NCI-H2081 (cell line): ENCODE measurements at places on chromosomes 3 and 15.

- peak; percentile 71 for DNase-seq
Measured at GRCh38 chr15:58227706-58228543, 89.7 kb downstream of the AQP9 start.

GRCh38 chr3:54909191-54909590 is 18.7 kb downstream of the LRTM1 start:
- no peak for DNase-seq

DNA sequence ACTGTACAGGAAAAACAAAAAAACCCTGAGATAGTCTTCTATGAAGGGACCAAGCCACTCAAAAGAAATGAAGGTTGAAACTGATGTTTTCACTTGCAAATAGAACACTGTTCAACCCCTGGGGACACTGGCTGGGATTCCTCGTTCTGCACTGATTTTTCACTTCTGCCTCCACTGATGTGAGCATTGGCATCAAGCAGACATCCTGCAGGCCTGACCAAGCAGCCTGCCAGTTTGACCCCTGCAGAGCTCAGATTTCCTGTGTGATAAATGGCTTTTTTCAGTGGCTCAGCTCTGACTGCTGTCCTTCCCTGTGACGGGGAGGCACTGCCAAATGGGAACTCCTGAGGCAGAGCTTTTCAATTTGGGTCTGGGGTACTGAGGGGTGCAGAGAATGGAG is 50.0 kb downstream of the RASGRP1 start:
- DNase-seq: peak; percentile 28

- DNase-seq: no peak
Measured at GRCh38 chr3:43411429-43411828, 125.1 kb downstream of the SNRK start.

DNA sequence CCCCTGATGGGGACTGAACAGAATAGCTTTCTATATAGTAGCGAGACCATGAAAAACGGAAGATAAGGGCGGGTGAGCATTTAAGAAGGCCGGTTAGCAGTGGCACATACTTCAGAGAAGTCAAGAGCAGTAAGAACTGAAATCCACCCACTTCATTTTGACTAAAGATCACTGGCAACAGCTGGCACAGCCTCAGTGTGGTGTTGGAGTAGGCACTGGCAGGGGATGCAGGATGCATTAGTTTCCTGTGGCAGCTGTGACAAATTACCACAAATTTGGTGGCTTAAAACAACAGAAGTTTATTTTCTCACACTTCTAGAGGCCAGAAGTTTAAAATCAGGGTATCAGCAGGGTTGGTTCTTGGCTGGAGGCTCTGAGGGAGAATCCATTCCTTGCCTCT is 176.5 kb downstream of the ADAMTSL3 start:
- DNase-seq: no peak

GRCh38 chr15:71114887-71115566 is at the start of gene THSD4:
THSD4 (plus strand) TSS chr15:71115471.
- peak; percentile 53 for DNase-seq

GRCh38 chr3:160677459-160677881 is 510 bp downstream of the ARL14 start:
- DNase-seq: no peak

DNA sequence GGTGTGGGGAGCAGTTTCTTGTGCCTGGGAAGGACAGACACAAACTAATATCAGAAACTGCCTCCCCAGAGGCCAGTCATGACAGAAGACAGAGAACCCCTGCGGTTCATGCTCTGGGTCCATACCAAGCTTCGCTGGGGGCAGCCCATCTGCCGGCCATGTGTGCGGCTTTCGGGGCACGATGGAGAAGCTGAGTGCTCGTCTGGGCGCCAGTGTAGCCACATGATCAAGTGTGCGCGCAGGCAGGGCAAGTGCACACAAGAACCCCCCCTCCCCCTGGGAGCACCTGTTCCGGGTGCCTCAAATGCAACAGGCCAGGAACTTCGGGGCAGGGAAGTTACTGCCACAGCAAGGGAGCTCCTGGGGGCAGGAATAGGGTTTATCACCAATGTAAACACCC is 1.8 kb downstream of the ADAMTS17 start:
- DNase-seq: no peak

DNA sequence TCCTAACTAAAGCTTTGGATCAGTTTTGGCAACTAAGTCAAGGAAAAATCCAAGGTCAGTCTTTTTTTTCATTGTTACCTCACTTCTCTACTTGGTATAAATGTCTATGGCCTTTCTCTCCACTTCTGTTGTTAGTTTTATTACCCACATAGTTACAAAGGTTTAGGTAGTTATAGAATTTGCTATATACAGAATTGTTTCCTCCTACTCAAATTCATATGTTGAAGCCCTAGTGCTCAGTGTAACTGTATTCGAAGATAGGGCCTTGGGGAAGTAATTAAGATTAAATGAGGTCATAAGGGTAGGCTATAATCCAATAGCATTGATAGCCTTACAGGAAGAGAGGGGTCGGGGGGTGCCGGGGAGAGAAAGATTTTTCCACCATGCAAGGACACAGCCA is 19.7 kb upstream of the STIMATE start:
- no peak for DNase-seq

GRCh38 chr15:38461066-38461833 is 7.3 kb downstream of the FAM98B start:
- no peak for DNase-seq

DNA sequence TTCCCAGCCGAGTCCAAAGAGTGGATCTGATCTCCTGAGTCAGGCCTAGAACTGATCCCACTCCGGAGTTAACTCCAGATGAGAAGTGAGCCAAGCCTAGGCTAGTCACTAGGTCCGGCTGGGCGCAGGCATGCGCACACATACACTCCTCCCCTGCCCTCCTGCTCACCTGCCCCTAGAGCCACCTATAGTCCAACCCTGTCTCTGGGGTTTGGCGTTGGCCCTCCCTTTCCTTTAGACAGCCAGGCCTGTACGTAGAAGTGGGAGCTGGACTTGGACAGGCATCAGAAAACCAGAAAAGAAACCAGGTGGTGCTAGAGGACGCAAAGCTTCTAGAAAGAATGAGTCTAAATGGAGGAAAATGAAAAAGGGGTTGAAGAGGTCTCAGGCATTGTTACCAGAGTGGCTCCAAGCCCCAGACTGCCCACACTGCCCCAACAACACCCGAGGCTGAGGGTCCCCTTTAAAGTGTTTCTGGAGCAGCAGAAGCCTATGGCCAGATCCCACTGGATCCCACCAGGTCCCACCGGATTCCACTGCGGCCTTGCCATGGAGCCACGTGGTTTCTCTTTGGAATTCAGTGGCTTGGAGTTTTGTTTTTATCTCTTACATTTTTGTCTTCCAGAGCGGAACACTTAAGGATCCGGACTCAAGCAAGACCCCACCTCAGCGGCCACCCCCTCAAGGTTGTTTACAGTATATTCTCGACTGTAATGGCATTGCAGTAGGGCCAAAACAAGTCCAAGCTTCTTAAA is 24.2 kb upstream of the TIMP4 start:
- DNase-seq: no peak

GRCh38 chr15:70047386-70048197 is 50.1 kb downstream of the TLE3 start:
- no peak for DNase-seq

DNA sequence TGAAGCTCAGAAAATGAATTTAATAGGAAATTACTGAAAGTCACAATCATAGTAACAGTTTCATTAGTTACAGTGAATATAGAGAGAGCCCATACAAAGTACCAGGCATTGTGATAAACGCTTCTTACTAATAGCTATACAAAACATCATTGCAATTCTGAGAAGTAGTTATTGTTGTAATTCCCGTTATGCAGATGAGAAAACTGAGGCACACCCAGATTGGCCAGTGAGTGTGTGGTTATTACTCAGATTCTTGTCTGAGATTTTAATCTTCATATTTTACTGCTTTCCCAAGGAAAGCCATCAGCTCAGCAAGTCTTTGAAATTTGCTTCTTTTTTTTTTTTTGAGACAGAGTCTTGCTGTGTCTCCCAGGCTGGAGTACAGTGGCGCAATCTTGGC is 14.3 kb downstream of the FLNB start:
- no peak for DNase-seq

DNA sequence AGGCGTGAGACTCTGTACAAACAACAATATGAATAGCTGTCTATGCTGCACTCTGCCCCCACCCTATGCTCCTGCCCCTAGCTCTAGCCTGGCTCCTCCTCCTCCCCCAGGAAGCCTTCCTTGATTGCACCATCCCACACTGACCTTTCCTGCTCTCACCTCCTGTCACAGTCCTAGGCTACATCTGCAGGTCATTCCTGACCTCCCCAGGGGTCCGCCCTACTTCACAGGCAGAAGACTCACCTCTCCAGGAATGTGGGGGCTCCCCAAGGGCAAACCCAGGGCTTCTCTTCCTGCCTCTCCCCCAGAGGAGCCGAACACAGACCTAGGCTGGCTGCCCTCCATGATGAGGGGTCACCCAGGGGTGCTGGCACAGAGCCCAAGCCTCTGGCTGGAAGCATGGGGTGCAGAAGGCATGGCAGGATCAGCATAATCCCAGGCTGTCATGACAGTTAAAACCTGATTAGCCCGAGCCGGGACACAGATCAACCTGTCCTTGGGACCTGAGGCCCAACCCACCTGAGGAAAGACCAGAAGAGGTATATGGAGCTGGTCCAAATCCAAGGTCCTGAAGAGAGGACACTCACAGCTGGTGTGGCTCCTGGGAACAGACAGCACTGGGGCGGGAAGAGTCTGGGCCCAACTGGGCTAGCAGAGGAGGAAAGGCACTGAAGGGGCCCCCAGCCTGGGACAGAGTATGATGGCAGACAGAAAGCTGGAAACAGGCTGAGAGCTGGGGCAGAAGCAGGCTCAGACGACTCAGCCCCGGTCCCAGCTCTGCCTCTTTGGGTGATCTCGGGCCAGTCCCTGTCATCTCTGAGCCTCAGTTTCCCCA is 5.9 kb downstream of the SEMA7A start:
- no peak for DNase-seq
